Activated CD8-positive, alpha-beta T cell treated with anti-CD3 and anti-CD28 coated beads, Interleukin-2, amount 10 ng/mL, durations not matched to agents 7 days and 5 days (primary cell): ENCODE measurements at places on chromosomes 4 and X. TPM values are rescaled to one million over a fixed set of nuclear protein-coding genes. Genes with fewer than 3 reads are reported as not detected.

RNF150 gene
- total RNA-seq: not detected

PDLIM3 gene
- not detected for total RNA-seq

SNCA gene
- 3.8 TPM for total RNA-seq

HSD17B13 gene
- total RNA-seq: 0.16 TPM

SYNPO2 gene
- total RNA-seq: 0.60 TPM
